Femur (tissue), 1 donor: ENCODE measurements at places on chromosomes 16 and 17.
A peak's percentile ranks its signal among the peaks of the same experiment; 100 is the strongest.

- no peak for DNase-seq
Observed at GRCh38 chr16:81880816-81881215, 101.7 kb downstream of the PLCG2 start.

GRCh38 chr17:80269405-80269807 is 8.8 kb downstream of the RNF213 start:
- no peak for DNase-seq

- DNase-seq, result no peak
Observed at GRCh38 chr17:42315402-42316156, 27.3 kb downstream of the STAT5A start.

GRCh38 chr16:27515874-27516353 is 33.8 kb downstream of the GTF3C1 start:
- DNase-seq, result no peak

GRCh38 chr16:79647586-79647985 is 47.0 kb upstream of the MAF start:
- DNase-seq, result no peak

DNA sequence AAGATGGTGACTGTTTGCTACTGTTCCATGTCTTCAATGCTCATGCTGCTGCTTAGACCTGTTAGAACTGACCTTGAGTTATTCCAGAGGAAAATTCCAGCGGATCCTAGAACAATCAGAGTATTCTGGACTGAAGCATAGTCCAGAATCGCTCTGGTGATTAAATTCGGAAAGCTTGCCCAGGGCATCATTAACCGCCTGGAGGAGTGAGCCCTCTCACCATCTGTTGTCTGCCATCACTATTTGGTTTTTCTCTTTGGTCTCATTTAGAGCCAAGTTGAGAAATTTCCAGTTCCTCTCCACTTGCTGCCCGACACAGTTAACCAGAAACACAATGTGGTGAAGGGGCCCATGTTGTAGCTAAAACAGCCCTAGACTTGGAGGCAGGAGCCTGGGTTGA is 104.1 kb downstream of the BMERB1 start:
- DNase-seq, result no peak

DNA sequence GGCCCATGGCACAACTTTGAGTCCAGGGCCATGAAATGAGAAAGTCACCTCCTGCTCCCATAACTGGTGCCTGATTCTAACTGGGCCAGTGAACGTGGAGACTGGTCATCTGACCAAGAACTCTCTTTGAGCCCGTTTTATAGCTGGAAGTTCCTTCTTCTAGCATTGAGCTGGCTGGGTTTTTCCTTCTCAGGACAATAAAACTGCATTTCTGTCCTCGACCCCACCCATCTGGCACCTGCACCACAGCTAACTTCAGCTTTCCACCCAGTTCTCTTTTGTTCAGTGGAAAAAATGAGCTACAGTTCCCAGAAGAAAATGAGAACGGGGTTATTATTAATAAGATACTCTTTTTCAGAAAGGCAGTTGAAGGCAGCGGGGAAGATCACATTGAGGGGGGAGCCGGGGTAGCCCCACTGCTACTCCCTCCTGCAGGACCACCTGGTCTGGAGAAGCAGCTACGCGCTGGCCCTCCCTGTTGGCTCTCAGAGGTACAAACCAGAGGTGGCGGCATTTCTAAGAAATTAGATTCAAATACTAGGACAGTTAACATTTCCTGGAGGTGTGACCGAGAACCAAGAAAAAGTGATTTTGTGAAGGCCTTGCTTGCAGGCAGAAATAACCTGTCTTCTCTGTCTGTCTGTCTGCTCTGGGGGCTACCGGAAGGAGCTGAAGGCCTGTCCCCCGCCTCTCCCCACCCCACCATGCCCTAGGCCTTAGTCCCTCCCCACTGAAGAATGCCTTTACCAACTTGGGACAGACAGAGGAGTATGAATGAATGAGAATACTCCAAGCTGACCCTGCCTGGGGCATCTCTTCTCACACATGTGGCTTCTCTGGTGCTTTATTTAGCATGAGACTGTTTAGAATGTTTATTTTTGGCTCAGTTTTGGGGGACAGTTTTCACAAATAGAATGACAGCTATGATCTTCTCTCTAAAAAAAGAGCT is 123.9 kb downstream of the XYLT1 start:
- DNase-seq, result peak; percentile 78

DNA sequence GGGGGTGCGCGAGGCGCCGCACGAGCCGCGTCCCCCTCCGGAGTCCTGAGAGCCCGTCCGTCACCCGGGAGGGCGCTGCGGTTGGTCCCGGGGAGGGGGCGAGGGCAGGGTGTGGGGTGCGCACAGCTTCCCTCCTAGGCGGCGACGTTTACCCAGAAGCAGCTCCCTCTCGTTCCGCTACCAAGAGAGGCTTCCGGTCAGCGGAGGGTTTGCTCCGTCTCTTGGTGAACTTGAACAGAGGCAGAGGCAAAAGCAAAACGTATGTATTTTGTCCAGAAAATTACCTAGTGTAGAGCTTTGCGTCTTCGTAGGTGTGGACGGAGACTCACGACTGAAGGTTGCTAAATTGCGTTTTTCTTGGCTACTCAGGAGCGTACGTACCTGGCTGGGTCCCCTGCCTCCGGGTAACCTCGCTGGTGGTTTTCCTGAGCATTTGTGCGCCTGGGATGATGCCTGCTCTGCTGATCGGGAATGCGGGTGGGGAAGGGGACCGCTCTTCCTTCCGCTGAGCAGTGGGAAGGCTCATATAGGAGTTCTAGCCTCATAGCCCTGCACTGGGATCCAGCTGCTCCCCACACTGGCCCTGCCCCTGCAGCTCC is 833 bp downstream of the WSCD1 start:
- no peak for DNase-seq

DNA sequence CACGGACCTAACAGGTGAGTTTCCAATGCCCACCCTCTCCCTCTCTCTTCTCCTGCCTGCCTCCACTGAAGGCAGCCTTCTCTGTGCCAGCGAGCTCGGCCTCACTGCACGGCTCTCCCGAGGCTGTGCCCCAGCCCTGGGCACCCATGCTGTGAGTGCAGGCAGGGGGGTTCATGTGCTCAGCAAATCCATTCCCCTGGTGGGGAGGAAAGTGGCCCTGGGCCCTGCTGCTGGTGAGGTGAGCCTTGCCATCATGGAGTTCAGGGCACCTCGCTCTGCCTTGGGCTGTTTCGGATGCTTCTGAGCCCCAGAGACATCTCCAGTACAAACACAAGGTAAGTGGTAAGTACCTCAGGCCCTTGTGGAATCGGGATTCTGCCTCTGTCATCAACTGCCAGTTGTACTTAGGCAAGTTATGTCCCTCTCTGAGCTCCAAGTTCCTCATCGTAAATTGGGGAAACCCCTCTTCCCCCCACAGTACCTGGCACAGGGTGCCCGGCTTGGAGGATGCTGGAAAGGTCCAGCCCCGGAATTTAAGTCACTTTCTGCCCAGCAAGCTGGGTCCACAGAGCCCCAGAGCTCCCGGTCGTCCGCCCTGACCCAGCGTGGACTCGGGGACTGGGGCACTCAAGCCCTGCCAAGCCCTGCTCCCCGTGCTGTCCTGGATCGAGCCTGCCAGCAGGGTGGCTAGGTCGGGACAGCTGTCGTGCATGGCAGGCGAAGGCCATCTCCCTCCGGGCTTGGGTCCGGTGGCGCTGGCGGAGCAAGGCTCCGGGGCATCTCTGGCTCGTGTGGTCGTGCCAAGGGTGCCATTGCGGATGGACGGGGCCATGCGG is 684 bp upstream of the NUDT16L1 start:
- peak; percentile 33 for DNase-seq

DNA sequence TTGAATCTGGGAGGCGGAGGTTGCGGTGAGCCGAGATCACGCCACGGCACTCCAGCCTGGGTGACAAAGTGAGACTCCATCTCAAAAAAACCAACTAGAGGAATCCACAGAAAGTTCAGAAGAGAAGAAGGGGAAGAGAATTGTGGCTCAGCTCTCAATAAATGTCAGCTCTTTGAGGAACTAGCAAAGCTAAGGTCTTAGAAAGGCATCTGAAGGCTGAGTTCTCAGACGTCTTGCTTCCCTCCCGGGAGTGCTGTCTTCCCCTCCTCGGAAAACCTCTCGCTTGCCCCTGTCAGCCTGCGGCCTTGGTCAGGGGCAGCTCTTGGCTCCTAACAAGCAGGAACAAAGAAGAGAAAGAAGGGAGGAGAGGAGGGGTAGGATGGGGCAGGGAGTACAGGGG is 5.3 kb downstream of the SHPK start:
- no peak for DNase-seq

GRCh38 chr17:64260886-64261285 is 2.2 kb downstream of the TEX2 start:
- DNase-seq, result no peak

GRCh38 chr16:80355335-80355734 is 185.5 kb upstream of the DYNLRB2 start:
- no peak for DNase-seq

- DNase-seq, result peak; percentile 22
Observed at GRCh38 chr17:51860954-51861561, 297.5 kb downstream of the CA10 start.

DNA sequence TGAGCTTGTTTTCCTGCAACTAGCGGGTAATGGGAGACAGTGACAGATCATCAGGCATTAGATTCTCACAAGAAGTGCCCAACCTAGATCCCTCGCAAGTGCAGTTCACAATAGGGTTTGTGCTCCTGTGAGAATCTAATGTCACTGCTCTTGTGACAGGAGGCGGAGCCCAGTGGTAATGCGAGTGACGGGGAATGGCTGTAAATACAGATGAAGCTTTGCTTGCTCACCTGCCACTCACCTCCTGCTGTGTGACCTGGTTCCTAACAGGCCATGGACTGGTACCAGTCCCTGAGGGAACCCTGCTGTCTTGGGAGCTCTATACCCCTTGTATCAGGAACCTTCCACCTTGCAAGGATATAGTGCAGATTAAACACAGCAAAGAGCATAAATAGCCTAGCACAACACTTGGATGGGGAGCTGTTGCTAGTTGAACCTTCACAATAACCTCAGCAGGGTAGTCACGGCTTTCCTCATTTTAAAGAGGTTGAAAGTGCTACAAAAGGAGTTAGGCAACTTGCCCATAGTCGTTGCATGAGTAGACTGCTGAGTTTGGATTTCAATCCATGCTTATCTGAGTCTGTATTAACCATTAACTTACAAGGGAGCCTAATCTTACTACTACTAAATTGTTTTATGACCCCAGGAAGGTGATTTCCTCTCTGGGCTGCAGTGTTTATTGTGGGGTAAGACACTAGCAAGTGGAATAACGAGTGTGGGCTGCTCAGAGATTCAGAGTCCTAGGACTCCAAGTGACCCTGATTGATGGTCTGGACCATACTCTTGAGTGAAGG is 156.6 kb upstream of the ZFHX3 start:
- DNase-seq, result no peak

DNA sequence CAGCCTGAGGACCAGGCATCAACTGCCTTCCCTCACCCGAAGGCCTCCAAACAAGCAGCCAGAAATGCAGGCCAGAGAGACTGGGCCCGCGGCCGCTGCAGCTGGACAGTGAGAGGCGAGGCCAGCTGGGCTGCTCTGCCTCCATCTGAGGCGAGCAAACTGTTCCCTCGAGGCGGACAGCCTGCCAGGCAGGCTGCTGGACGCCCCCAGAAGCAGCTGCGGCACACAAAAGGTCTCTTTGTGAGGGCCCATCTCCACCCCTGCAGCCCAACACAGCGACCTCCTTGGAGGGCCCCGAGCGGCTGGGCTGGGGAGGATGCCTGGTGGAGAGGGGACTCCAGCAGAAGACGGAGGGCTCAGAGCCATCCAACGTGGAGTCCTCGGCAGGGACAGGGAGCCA is 4.7 kb downstream of the CORO7 start:
- peak; percentile 90 for DNase-seq

DNA sequence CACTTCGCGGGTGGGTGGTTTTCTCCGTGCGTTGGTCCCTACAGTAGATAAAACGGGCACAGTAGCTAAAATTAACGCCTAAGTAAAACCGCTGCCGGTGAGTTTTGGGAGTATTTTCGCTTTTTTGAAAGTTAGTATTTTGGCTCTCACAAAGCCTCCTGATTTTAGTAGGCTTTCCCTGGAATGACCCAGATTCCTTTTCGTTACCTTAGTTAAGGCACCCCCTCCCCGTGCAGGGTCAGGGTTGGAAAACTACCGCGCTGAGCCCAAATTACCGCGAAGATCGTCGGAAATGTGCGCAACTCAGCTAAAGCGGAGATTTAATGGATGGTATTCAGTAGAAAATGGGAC is 28.3 kb upstream of the ST6GALNAC1 start:
- no peak for DNase-seq

GRCh38 chr17:60646701-60647100 is 30.9 kb upstream of the BCAS3 start:
- DNase-seq, result no peak

- DNase-seq, result no peak
Observed at GRCh38 chr17:51132964-51133319, 12.3 kb upstream of the SPAG9 start.

GRCh38 chr17:73137376-73137775 is 27.4 kb upstream of the SSTR2 start:
- no peak for DNase-seq

DNA sequence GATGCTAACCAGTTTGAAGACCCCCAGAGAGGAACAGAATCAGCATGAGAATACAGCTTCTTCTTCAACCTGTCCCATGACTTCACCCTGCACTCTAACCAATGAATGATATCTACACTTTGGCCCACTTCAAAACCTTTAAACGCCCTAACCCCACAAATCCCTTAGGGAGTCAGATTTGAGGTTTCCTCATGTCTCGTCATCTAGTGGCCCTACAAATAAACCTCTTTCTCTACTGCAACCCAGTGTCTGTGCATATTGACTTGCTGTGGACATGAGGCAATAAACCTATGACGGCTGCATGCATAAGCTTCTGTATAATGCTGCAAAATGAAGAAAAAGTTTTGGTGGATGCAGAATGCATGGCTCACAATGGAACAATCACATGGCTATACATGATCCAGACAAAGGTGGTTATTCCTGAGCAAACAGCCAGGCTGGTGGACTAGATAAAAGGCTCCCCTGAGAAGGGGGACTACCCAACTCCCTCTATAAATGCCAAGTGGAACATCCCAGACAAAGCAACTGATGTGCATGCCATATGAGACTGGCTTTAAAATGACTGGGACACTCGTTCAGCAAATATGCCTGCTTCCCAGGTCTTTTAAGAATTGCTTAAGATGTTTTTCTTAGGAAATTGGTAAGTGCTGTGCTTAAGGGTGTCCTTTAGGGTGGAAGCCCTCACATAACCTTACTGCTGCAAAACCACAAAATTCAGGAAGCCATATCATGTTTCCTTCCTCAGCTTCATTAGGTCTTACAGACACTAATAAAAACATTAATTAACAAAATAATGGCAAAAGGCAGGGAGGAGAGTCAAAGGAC is 12.2 kb downstream of the N4BP1 start:
- no peak for DNase-seq

- DNase-seq, result peak; percentile 44
Observed at GRCh38 chr17:66751771-66752170, 83.1 kb upstream of the CACNG5 start.

- DNase-seq, result no peak
Observed at GRCh38 chr17:33055746-33056145, 64.1 kb downstream of the SPACA3 start.

GRCh38 chr17:9195961-9196670 is 174.8 kb downstream of the NTN1 start:
- DNase-seq, result no peak

GRCh38 chr16:17555176-17555575 is 84.4 kb upstream of the XYLT1 start:
- no peak for DNase-seq

GRCh38 chr17:39648616-39649366 is 11.8 kb downstream of the STARD3 start:
- DNase-seq, result no peak
